A673 (cell line): ENCODE measurements at places on chromosomes 1 and 21. TPM values are rescaled to one million over a fixed set of nuclear protein-coding genes. Genes with fewer than 3 reads are reported as not detected.

GRCh38 chr1:57202241-57202640 lies 221.6 kb downstream of the DAB1 start:
- DNase-seq = no peak
- H3K27me3 ChIP-seq = no peaks in the 10 kb centered on the region
- no peak overlapping the region for H3K27ac ChIP-seq
- H3K4me3 ChIP-seq = no peak overlapping the region
- H3K36me3 ChIP-seq = no peaks in the 10 kb centered on the region
- H3K4me1 ChIP-seq = peaks cover 32% of the 10 kb centered on the region

GRCh38 chr1:84705513-84705912 lies 15.3 kb upstream of the SSX2IP start:
- no peak overlapping the region for H3K4me3 ChIP-seq
- no peaks in the 10 kb centered on the region for H3K27me3 ChIP-seq
- no peak overlapping the region for H3K27ac ChIP-seq
- no peak for DNase-seq
- H3K4me1 ChIP-seq = peaks cover 31% of the 10 kb centered on the region

GRCh38 chr1:1061682-1062345 lies 12.3 kb downstream of the RNF223 start:
- no peaks in the 10 kb centered on the region for H3K27me3 ChIP-seq
- DNase-seq = peak; percentile 47
- peaks cover 30% of the 10 kb centered on the region for H3K4me1 ChIP-seq
- no peak overlapping the region for H3K27ac ChIP-seq
- no peak overlapping the region for H3K4me3 ChIP-seq
- no peaks in the 10 kb centered on the region for H3K36me3 ChIP-seq

DNA sequence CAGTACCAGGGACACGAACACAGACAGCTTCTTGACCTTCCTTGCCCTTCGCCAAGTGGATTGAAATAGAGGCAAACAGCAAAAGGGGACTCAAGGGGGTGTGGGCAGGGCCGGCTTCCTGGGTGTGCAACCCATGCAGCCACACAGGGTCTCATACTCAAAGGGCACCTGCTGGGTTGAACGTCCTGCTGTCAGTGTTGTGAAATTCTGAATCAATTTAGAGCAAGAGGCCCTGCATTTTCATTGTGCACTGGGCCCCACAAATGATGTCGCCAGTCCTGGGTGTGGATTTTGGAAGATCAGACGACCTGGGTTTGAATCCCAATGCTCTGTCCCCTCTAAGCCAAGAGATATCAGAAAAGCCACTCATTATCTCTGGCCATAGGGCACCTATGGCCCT lies 51.1 kb downstream of the CASZ1 start:
- no peak overlapping the region for H3K27ac ChIP-seq
- DNase-seq = no peak
- no peaks in the 10 kb centered on the region for H3K27me3 ChIP-seq
- H3K36me3 ChIP-seq = no peaks in the 10 kb centered on the region

DNA sequence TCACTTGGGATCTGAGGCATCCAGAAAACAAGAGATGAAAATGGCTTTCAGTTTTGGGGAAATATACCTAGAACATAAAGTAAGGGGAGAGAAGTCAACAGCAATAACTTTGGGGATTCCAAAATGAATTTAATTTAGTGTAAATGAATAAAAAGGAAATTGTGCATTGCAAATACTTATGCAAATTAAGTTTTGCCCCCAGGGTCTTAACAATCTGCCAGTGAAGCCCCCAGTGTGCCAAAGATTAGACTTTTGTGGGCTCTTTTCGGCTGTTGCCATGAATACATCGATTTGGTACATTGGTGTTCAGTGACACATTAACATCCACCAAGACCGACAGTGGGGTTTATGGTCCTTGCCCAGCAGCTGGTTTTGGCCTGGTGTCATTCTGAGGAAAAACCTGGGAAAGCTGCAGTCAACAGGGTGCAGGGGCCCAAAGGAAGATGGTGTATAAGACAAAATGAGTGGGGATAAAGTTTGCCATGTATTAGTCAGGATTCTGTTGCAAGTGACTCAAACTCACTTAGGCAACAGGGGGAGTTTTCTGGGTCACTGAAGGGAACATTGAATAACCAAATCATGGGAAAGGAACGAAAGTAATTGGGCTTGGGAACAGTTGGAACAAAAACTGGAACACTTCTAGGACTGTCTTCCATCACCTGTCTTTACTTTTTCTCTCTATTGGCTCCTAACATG lies 30.2 kb upstream of the IGSF3 start:
- H3K27me3 ChIP-seq = no peaks in the 10 kb centered on the region
- peaks cover 18% of the 10 kb centered on the region for H3K4me1 ChIP-seq
- H3K27ac ChIP-seq = peak overlapping the region; percentile 15
- no peak overlapping the region for H3K4me3 ChIP-seq
- no peaks in the 10 kb centered on the region for H3K36me3 ChIP-seq

- peaks cover 41% of the 10 kb centered on the region for H3K4me1 ChIP-seq
- DNase-seq = peak; percentile 99
- no peaks in the 10 kb centered on the region for H3K27me3 ChIP-seq
- H3K4me3 ChIP-seq = peak within 1 kb of the TSS; percentile 57
These were observed at the start of gene UTP11 for GRCh38 chr1:38012363-38013226. TSS of gene UTP11 (plus strand) at chr1:38012734. CDS start at chr1:38012803, 69 bp downstream.

- H3K4me1 ChIP-seq = no peaks in the 10 kb centered on the region
- DNase-seq = no peak
- no peak overlapping the region for H3K27ac ChIP-seq
- no peak overlapping the region for H3K4me3 ChIP-seq
- no peaks in the 10 kb centered on the region for H3K36me3 ChIP-seq
- H3K27me3 ChIP-seq = no peaks in the 10 kb centered on the region
These were observed 51.0 kb downstream of the RUNX3 start for GRCh38 chr1:24878775-24879742.

GRCh38 chr1:23548704-23549143 lies 10.6 kb downstream of the ID3 start:
- peaks cover 37% of the 10 kb centered on the region for H3K4me1 ChIP-seq
- no peaks in the 10 kb centered on the region for H3K27me3 ChIP-seq
- no peak for DNase-seq
- no peak overlapping the region for H3K4me3 ChIP-seq

DNA sequence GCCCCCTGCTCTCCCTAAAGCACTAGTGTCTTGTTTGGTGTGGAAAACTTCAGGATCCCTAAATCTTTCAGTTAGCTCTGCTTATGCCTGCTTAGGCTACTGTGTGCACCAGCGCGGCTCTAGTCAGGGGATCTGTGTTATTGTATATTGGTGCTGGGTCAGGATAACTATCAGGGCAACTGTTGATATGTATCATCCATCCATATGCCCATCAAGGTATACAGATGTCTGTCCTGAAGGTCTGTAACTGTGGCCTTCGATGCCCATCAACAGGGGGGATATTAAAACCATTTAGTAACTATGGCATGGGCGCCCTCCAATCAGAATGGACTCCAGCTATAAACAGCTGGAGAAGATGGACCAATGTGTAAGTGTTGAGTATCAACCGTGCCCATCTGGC lies 12.4 kb downstream of the NT5C1A start:
- H3K27ac ChIP-seq = no peak overlapping the region
- H3K27me3 ChIP-seq = no peaks in the 10 kb centered on the region
- H3K4me1 ChIP-seq = no peaks in the 10 kb centered on the region
- H3K4me3 ChIP-seq = no peak overlapping the region
- H3K36me3 ChIP-seq = no peaks in the 10 kb centered on the region

DNA sequence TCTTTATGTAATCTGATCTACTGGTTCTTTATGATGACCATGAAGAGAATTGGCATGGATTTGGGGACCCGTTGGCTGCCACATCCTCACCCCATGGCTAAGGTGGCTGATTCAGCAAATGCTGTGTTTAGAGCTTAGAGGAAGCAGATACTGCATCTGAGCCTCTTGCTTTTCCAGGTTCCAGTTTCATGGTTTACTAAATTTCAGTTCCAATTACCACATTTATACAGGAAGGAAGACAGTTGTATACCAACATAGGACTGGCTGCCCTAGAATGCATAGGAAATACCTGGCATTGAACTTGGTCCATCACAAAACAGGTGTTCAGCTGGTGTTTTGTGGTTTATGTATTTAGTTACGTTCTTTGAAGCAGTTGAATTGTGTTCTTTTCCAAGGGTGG lies 107.1 kb downstream of the ST3GAL3 start:
- H3K27ac ChIP-seq = no peak overlapping the region
- no peak overlapping the region for H3K4me3 ChIP-seq
- H3K4me1 ChIP-seq = no peaks in the 10 kb centered on the region

GRCh38 chr21:35652872-35653271 lies 407.5 kb downstream of the SETD4 start:
- no peaks in the 10 kb centered on the region for H3K4me1 ChIP-seq
- H3K27ac ChIP-seq = no peak overlapping the region
- peaks cover 22% of the 10 kb centered on the region for H3K27me3 ChIP-seq
- no peaks in the 10 kb centered on the region for H3K36me3 ChIP-seq

DNA sequence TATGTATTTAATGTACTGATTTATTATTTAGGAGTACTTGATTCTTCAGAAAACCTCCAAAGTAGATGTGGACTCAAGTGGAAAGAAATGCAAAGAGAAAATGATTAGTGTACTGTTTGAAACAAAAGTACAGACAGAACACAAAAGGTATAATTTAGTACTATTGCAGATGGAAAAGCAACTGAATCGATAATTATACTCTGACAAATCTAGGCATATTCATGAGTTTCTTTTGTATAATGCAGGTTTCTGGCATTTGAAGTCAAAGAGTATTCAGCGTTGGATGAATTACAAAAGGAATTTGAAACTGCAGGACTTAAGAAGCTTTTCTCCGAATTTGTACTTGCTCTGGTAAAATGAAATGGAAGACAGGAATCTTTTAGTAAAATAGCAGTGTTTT lies 12.5 kb downstream of the RWDD3 start:
- peak overlapping the region; percentile 25 for H3K27ac ChIP-seq
- no peak for DNase-seq
- no peaks in the 10 kb centered on the region for H3K27me3 ChIP-seq
- H3K4me1 ChIP-seq = peaks cover 20% of the 10 kb centered on the region
- H3K36me3 ChIP-seq = peaks cover 6% of the 10 kb centered on the region

DNA sequence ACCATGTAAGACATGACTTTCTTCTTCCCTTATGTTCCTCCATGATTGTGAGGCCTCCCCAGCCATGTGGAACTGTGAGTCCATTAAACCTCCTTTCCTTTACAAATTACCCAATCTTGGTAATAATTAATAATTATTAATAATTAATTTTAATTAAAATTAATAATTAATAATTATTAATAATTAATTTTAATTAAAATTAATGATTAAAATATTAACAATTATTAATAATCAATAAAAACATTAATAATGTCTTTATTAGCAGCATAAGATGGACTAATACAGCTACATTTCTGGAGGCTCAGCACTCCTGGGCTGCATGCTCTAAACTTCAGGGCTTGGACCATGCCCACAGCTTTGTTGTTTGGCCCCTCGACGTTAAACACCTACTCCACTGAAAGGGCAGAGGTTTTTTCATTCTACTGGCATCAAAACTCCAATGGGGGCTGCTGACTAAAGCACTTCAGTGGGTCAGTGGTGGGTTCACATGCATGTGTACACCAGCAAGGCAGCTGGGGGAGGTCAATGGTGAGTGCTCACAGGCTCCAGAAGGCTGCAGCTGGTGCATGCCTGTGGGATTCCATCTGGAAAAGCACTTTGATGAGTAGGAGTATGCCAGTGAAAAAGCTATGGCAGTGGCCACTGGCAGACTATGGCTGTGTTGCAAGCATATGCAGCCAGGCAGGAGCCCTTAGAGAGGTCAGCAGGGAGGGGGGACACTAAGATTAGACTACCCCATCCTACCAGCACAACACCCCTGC lies 561.3 kb downstream of the NCAM2 start:
- H3K36me3 ChIP-seq = no peaks in the 10 kb centered on the region
- DNase-seq = no peak
- H3K27ac ChIP-seq = no peak overlapping the region

GRCh38 chr1:152497273-152497672 lies 13.3 kb upstream of the LCE5A start:
- no peaks in the 10 kb centered on the region for H3K36me3 ChIP-seq
- no peak overlapping the region for H3K27ac ChIP-seq
- no peak overlapping the region for H3K4me3 ChIP-seq
- H3K27me3 ChIP-seq = no peaks in the 10 kb centered on the region
- peak; percentile 37 for DNase-seq

DNA sequence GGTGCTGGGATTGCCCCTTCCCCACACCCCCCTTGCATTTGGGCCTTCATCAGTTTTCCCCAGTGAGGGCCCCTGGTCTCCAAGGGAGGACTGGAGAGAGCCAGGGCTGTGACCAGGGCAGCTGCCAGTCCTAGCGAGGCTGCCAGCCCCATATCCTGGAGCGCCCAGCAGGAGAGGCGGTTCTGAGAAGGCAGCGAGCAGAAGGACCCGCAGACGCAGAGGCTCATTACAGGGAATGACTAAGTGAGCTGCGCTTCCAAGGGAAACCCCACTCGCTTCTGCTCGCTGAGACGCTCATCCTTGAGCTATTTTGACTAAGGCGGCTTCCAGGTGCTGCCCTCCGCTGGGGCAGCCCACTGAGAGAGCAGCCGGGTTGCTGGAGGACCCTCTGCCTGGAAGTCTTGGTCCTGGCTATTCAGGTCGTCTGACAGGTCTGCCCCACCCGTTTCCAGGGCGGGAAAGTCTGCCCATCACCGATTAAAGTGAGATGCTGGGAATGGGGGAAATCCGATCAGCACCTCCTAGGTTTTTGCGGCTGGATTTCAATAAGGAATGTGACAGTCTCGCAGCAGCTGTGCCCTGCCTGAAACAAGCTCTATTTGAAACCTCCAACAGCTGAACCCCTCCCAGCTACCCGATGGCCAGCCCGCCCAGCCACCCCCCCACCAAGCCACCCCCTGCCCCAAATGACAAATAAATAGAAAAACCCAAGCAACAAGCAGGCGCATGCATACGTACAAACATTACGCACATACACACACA lies 2.8 kb downstream of the KCNN3 start:
- peaks cover 37% of the 10 kb centered on the region for H3K4me1 ChIP-seq
- no peaks in the 10 kb centered on the region for H3K36me3 ChIP-seq
- H3K4me3 ChIP-seq = no peak overlapping the region
- no peak overlapping the region for H3K27ac ChIP-seq
- peak; percentile 51 for DNase-seq

DNA sequence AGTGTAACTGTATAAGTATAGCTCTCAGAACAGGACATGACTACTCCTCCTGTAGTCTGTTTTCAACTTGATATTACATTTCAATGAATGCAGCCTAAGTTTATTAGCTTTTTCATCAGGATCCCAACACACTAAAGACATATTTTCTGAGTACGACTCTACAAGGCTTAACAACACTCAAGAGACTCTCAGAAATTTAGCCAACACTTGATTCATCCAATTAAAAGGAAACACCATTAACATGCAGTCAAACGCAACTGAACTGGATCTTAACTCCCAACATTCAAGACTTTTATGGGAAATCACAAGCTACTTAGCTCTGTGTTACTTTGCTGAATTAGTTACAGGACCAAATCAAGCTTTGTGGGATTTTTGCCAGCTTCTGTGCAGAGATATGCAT lies 65.2 kb upstream of the SGIP1 start:
- H3K27ac ChIP-seq = no peak overlapping the region
- H3K4me1 ChIP-seq = no peaks in the 10 kb centered on the region
- H3K27me3 ChIP-seq = no peaks in the 10 kb centered on the region
- H3K4me3 ChIP-seq = no peak overlapping the region
- DNase-seq = no peak
- no peaks in the 10 kb centered on the region for H3K36me3 ChIP-seq

VPS13D gene
- total RNA-seq = 26.0 and 32.5 TPM in 2 replicates

OR6N1 gene
- not detected in 2 replicates for total RNA-seq

TTLL10 gene
- not detected in 2 replicates for total RNA-seq

LCA5L gene
- 0.69 and 1.3 TPM in 2 replicates for total RNA-seq

TNFSF4 gene
- total RNA-seq = 0.20 and 0.21 TPM in 2 replicates

TMEM240 gene
- total RNA-seq = 6.8 and 9.1 TPM in 2 replicates

CD244 gene
- total RNA-seq = not detected in 2 replicates

RHOU gene
- 1.2 and 1.8 TPM in 2 replicates for total RNA-seq

BPNT1 gene
- 23.5 and 25.5 TPM in 2 replicates for total RNA-seq

FCRL1 gene
- total RNA-seq = not detected in 2 replicates
